Occipital lobe (tissue), 3 donors: ENCODE measurements at places on chromosomes 2 and 18. TPM values are rescaled to one million over a fixed set of nuclear protein-coding genes. Genes with fewer than 3 reads are reported as not detected.

The ELAC1 gene
- 7.2 TPM for total RNA-seq

The SLC23A3 gene
- total RNA-seq, result 0.31 TPM

The MTCL1 gene
- total RNA-seq, result 24.6 TPM

The ABCB11 gene
- total RNA-seq, result 0.16 TPM

The AP1S3 gene
- 2.7 TPM for total RNA-seq

The LRRC30 gene
- not detected for total RNA-seq

The TLK1 gene
- total RNA-seq, result 30.1 TPM

The GRHL1 gene
- 4.1 TPM for total RNA-seq

DNA sequence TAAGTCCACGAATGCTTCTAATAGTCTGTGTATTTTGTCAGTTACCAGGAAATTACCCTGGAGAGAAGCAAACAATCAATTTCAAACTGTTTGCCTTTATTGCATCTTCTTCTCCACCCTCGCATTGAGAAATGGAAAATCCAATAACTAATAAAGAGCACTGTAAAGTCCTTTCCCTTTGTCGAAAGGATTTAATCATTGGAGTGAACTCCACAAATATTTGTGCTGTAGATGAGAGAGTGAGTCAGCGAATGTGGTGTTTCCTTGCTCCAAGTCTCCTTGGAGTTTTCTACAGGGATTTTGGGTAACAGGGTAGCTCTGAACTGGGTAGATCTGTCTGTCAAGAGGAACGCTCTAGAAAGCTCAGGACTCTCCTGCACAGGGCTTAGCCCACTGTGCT is 240.2 kb downstream of the KCNS3 start:
- no peak for DNase-seq

DNA sequence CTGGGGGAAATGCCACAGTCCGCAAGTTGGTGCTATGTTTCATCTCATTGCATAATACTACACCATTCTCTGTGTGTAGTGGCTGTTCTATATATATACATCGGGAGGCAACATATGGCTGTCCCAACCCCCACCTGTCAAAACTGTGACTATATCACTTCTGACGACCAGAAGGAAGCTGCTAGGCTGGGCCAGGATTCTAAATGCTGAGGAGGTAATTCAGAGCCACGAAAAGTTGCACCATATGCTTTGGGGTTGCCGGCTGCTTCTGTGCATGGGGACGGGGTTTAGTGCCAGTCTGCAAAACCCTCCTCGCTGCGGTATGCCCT is 117.3 kb downstream of the MSH2 start:
- peak; percentile 47 for DNase-seq

GRCh38 chr2:237345411-237345810 is 68.6 kb downstream of the COL6A3 start:
- no peak for DNase-seq

- no peak for DNase-seq
Measured at GRCh38 chr2:120986898-120987650, 251.4 kb downstream of the GLI2 start.

DNA sequence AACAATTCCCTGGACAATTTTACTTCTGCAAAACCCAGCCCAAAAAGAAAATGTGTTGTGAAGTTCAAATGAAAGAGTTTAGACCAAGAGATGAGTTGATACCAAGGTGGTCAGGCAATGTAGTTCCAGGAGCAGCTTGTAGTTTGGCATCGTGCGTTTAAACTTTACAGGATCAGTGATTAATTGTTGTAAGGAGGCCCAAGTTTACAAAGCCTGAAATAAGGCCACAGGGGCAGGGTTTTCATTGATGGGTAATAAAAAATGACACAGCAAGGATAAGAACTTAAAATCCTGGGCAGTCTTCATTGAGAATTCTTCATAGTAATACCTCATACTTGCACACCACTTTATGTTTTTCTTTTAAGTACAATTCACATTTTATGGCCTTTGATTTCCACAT is 463.9 kb upstream of the HNRNPA3 start:
- DNase-seq, result no peak

DNA sequence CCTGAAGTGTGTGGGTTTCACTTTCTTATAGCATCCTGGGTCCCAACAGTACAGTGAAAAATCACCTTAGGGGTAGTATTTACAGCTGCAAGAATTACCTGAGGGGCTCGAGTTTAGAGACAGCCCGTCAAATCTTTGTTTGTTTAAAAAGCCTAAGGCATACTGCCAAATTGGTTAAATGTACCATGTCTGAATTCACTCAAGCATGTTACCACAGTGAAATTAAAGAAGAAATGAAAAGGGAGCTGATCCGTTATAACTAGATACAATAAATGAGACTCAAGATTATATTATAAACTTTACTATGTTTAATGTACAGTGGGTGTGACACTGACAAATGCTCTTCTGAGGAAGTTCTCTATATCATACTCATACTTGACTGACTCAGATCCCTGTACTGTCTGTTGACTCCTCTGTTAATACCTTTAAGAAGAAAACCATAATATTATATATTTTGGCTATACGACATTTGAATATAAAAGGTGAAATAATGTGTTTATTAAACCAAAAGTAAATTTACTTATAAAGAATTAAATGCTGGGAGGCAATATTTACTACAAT is 107.3 kb downstream of the TMEFF2 start:
- DNase-seq, result no peak

DNA sequence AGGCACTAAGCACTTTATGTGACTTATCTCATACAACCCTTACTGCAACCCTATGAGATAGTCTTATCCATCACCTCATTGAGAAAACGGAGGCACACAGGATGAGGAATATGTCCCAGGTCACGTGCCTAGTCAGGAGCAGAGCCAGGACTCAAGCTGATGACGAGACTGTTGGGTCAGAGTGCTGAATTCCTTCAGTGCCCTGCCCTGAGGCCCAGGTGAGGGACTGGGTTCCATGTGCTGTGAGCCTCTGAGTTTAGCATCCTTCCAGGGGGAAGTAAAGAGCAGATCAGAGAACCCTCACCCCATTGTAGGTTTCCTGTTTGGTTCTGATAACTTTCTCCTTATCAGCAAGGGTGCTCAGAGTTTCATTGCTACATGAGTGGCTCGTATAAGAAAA is 11.7 kb upstream of the EDAR start:
- DNase-seq, result no peak

DNA sequence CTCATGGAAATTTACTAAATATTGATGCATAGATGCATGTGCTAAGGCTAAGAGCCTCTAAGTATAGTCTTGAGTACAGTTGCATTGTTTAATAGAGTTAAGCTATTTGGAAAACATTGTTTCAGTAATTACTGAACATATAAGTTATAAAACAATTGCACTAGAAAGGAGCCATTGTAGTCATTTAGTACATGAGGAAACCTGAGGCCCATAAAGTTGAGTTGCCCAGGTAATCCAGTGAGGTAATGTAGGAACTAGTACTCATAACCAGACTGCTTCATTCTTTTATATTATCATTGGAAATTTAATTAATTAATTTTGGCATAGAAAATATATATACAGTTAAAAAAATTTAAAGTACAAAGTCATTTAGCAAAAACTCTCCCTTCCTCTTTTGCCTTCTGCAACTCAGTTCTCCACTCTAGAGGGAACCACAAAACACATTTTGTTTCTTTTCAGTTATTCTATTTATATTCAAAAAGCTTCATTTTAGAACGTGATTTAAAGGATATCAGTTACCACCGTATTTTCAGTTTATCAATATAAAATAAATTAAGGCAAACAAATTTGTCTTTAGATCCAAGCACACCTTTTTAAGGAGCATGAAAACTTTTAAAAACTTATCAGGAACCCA is 27.8 kb upstream of the TBR1 start:
- no peak for DNase-seq

- DNase-seq, result no peak
Measured at GRCh38 chr2:110858135-110858725, 125.9 kb downstream of the ACOXL start.

GRCh38 chr2:107419191-107419590 is 407.5 kb upstream of the RGPD4 start:
- DNase-seq, result no peak

GRCh38 chr18:2654169-2654927 is 1.2 kb upstream of the SMCHD1 start:
- no peak for DNase-seq

DNA sequence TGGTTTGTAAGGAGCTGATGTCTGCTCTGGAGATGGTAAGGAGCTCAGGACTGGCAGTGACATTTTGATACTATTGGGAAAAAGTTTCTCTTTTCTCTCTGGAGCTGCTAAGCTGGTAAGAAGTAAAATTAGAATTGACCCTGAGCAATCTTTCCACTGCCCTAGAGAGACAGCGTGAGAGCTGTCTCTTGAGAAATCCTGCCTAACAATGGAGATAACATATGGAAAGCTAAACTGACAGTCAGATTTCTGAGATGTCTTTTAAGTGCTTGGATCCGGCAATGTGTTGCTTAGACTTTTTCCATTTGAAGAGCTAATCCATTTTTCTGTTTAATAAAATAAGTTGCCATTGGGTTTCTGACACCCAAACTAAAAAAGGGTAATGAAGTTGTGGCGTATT is 302.4 kb downstream of the KCNS3 start:
- DNase-seq, result no peak

DNA sequence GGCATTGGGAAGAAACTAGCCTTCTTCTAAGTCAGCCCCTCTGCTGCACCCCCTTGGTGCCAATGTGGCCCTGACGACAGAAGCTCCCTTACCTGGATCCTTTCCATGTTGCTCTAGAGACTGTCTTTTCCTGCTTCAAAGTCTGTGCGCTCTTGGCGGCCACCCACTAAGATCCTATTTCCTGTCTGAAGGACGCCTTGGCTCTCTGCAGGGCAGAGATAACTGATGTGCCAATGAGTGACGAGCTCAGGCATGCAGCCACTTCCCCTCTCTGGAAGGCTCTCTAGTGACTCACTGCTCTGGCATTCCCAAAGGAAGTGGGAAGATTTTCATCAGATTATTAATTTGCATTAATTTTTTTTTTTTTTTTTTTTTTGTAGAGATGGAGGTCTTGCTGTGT is 273.5 kb downstream of the CDH20 start:
- no peak for DNase-seq

GRCh38 chr2:221142341-221142740 is 429.8 kb downstream of the EPHA4 start:
- no peak for DNase-seq

- DNase-seq, result no peak
Measured at GRCh38 chr2:74862020-74862964, 28.4 kb downstream of the HK2 start.

- no peak for DNase-seq
Measured at GRCh38 chr2:10720947-10721395, 459 bp upstream of the ATP6V1C2 start.

DNA sequence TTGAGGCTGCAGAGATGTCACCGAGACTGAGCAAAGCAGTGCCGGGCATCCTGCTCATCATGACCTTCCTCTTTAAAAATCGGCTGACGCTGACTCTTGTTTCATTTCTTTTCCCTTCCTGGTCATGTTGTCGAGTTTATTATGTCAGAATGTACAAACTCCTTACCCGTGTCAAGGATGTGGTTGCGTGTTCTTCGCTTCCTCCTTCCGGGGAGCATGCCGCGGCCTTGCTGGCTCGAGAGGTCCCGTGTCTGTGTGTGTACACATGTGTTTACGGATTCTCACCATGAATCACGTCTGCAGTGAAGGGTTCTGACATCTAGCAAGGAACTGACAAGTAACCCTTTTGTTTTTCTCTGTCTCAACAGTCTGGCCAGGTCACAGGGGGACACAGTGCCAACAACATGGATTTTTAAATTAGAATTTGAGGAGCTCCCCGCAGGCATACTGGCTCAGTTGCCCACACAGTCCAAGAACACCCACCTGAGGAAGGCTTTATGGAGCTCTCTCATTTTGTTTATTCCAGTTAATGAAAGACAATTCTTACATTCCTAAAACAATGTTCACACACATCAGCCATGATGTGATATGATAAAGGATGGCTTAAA is 60.2 kb downstream of the MYT1L start:
- DNase-seq, result no peak
